Mucosa of gallbladder (tissue), 1 donor: ENCODE measurements at places on chromosomes 1 and 21. TPM values are rescaled to one million over a fixed set of nuclear protein-coding genes. Genes with fewer than 3 reads are reported as not detected.

DNA sequence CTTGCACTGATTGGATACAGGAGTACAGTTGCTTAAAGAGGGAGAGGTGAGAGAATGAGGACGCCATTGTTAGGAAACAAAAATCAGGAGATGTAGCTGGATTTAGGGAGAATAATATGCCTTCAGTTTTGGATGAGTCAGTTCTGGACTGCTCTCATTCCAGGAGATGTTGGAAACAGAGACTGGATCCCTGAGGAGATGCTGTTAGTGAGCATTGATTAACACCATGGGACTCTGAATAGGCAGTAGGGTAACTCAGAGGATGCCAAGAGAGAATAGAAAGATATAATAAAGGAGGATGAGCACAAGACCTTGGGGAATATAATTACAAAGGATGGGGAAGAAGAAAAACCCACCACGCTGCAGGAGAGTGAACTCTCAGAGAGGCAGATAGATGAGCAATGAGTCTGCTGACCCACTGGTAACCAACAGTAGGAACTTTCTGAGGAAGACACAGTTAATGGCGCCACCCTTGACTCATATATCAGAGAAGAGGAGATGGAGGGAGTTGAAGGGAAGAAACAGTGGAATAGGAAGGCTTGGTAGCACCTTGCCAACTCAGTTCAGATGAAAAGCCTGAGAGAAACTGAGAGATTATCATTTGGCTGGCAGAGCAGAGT lies 10.5 kb downstream of the KCNJ15 start:
- DNase-seq, result no peak

DNA sequence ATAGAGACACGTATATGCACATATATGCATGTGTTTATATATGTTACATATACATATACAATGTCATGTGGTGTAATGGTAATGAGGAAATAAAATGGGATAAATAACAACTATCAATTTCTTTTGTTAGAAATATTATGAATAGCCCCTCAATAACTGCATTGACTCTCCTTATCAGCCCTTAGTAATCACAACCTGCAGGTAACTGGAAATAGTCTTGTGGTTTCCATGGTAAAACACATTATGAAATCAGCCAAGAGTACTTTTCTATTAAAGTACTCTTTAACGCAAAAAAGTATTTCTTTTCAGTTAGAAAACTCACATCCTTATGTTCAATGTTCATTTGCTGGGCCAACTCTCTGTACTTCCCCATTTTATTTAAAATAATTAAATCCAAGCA lies 105.8 kb downstream of the KCNT2 start:
- DNase-seq, result no peak

DNA sequence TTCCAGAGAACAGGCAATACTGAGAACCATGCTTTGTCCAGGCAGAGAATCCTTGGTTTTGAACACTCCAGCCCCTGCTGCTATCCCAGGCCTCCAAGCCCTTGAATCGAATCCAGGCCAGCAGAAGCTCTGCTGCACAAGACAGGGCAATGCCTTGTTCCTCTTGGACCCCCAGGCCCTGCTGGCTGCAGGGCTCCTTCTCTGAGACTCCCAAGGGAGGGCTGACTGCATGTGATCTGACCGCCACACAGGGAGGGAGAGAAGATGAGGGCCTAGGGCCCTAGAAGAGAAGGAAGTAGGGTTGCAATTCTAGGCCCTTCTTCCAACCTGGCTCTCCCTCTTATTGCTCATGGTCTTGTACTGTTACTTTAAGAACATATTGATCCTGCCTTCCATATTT lies 160.6 kb upstream of the EDN2 start:
- DNase-seq, result no peak

The LORICRIN gene
- total RNA-seq, result not detected

The KCNJ6 gene
- 0.12 TPM for total RNA-seq

The ESRRG gene
- total RNA-seq, result 5.4 TPM

The GSTM4 gene
- 44.1 TPM for total RNA-seq

GRCh38 chr1:184219414-184219813 lies 167.4 kb upstream of the C1orf21 start:
- no peak for DNase-seq

GRCh38 chr1:170231662-170232061 lies 85.9 kb downstream of the NTMT2 start:
- DNase-seq, result no peak

DNA sequence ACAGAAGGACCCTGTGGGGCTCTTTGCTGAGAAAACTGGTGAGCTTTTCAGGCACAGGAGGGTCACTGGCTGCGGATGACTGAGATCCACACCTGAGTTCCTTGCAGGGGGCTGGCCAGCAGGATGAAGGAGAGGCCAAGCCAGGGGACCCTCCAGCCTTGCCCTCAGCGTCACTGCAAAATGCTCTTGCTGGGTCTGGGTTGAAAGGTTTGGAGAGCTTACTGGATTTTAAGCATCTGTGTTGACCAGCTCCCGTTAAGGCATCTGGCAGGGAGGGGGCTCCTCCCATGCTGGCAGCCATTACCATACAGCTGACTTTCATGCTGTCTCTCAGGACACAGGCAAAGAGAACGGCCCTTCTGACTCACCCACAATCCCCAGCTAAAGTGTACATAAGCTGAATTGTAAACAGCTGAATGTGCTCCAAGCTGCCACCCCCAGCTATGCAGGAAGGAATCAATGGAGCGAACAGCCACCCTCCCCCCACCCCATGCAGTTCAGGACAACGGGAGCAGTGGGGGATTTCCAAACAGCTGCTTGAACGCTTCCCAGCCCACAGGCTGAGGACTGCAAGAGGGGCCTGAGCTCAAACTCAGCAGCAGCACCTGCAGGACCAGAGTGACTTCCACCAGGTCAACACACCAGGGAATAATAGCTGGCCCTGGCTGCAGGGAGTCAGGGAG lies 21.3 kb upstream of the A3GALT2 start:
- DNase-seq, result peak; percentile 86

DNA sequence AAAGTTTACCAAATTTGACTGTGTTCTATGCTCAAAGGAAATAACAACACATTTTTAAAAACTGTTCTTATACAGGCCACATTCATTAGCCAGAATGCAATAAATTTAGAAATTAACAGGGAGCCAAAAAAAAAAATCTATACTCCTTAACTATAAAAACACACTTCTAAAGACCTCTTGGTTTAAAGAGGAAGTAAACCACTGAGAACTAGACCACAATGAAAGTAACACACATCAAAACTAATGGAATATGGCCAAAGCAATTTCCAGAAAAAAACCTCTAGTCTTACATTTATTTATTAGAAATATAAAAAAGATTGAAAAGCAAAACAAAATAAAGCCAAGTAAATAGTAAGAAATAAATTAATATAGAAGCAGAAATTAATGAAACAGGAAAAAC lies 48.9 kb upstream of the GADD45A start:
- DNase-seq, result no peak

- DNase-seq, result no peak
Measured at GRCh38 chr1:36122062-36123030, 2.7 kb downstream of the COL8A2 start.

DNA sequence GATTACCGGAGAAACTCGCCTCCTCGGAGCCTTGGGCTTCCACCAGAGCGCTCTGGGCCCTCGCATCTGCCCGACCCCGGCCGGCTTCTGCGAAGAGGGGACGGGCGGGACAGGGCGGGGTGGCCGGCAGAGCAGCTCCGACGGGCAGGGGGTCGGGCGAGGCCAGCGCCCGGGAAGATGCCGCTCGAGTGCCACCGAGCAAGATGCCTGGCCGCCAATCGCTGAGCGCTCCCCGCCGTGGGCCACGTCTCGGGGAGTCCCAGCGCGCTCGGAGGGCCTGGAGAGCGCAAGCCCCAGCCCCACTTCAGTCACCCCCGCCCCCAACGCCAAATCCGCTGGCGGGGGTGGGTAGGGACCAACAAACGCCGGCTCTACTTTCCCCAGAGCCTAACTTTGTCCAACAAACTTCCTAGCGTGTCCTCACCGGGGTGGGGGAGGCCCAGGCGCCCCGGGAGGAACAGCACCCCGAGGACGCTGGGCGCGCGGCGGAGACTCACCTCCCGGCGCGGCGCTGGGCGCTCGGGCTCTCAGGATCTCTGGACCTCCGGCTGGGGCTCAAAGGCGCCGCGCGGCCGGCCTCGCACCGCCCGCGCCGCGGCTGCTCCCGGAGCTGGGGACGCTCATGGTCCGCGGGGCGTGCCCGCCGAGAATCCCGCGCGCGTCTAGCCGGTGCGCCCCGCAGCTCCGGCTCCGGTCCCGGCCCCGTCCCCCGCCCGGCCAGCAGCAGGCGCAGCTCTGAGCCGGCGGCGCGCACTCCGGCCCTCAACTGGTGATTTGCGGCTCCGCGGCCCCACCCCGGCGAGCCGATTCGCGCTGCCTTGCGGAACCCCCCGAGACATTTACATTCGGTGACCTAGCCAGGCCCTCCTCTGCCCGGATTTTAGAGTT lies at the start of gene BCAR3:
TSS of gene BCAR3 (minus strand) at position 737 of the 888 bp plus-strand sequence. CDS start 6,907 bp downstream, outside the sequence.
- peak; percentile 49 for DNase-seq
